GM23338 (cell line): ENCODE measurements at places on chromosomes 2 and 18. TPM values are rescaled to one million over a fixed set of nuclear protein-coding genes. Genes with fewer than 3 reads are reported as not detected.

GRB14 gene
- 28.0 and 28.9 TPM in 2 replicates for polyA plus RNA-seq

TCF23 gene
- polyA plus RNA-seq = 0.03 TPM in 1 of 2 replicates, not detected in the other

SUMO1 gene
- 418 and 507 TPM in 2 replicates for polyA plus RNA-seq

PSMA8 gene
- polyA plus RNA-seq = not detected in 2 replicates

DNA sequence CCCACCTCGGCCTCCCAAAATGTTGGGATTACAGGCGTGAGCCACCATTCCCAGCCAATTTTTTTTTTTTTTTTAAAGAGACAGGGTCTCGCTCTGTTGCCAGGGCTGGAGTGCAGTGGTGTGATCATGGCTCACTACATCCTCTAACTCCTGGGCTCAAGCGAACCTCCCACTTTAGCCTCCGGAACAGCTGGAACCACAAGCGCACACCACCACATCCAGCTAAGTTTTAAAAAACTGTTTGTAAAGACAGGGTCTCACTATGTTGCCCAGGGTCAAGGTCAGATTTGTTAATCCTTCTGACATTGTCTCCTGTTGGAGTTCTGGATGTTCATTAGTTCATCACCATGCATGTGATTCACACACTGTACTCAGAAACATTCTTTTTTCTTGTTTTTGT is 149.9 kb downstream of the TGIF1 start:
- DNase-seq = no peak

- DNase-seq = no peak
Measured at GRCh38 chr2:108446703-108447102, 2.3 kb upstream of the GCC2 start.

- no peak for DNase-seq
Measured at GRCh38 chr18:62485684-62486083, 37.1 kb upstream of the ZCCHC2 start.

- DNase-seq = no peak
Measured at GRCh38 chr2:46106690-46107089, 190.5 kb upstream of the EPAS1 start.

DNA sequence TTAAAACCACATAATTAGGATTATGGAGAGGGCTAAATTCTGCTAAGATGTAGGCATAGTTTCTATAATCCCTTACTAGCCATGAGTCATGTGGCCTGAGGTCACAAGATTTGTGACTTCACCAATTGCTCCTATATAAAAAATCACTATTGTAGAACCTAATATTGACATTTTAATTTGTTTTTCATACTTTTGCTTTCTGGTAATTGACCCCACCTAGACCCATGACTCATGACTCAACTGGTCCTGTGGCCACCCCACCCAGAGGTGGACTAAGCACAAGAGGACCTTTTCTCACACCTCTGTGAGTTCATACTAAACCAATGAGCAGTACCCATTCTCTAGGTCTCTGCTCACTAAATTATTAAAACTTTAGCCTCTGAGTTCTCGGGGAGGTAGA is 1567.5 kb upstream of the LRRTM1 start:
- DNase-seq = no peak
